ENCODE measurements at places on chromosomes 2 and 18.

GRCh38 chr18:80198391-80198790 lies 48.9 kb downstream of the PARD6G start:
- DNase-seq, result no peak

DNA sequence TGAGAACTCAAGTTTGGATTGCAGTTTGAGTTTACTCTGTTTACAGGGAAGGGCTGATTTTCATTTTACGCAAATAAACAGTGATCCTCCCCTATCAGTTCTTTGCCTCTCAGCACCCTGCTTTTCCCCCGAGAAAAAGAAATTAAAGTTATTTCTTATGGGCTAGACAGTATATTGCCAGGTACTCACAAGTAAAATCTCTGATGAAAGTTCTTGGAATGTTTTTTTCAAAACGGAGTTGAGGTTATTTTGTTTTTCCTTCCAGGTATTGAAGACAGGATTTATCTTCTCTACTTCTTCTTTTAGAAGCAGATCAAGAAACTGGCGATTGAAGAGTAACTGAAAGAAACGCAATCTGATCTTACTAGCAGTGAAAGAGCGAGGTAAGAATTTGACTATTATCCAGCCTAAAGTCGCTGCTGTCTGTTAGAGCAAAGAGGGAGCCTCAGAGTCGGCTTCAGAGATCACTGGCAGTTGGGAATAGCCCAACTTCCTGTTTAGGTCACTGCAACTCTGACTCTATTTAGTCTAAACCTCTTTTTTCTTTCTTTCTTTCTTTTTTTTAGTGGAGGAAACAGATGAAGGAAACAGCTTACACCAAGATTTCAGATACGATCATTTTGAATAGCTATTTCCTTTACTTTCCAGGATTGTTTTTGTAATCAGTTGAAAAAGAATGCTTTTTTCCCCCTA lies at the start of gene TFPI:
TSS of gene TFPI (minus strand) at position 425 of the 693 bp plus-strand sequence. CDS start 50,667 bp downstream, outside the sequence.
- DNase-seq, result no peak

DNA sequence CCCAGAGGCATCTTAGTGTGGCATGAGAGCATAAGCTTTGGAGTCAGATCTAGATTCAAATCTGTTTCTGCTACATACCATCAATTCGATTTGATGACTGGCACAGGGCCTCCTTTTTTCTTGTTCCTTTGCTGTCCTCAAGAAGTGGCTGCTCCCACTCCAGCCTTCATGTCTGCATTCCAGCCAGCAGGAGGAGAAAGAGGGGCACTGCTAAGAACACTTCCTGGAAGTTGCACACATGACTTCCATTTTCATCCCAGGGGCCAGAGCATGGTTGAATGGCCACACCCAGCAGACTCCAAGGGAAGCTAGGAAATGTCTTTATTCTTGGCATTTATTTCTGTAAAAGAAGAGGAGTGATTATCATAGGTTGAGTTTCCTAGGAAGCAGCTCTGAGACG lies 50.4 kb downstream of the EML6 start:
- DNase-seq, result no peak

GRCh38 chr2:39498786-39499185 lies 61.7 kb upstream of the MAP4K3 start:
- DNase-seq, result no peak

DNA sequence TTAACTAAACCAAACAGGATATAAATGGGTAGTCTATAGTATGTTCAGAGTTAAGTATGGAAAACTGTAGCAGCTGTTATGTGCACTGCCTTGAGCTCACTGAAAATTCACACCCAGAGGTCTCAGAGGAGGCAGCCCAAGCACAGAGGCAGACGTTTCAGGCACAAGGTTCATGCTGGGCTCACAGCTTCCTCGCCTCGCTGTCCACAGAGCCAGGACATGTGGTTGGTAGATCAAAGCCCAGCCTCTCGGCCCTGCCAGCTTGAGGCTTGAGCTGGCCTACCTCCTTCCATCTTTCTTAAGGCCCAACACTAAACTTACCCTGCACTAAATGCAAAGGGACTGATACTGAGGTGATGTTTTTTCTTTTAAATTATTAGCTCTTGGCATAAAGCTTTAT lies 43.7 kb downstream of the PRELID3A start:
- DNase-seq, result no peak

- DNase-seq, result no peak
Measured at GRCh38 chr2:48566592-48567310, 36.8 kb downstream of the STON1 start.
